Activated CD8-positive, alpha-beta memory T cell treated with anti-CD3 and anti-CD28 coated beads for 48 hours (primary cell): ENCODE measurements at places on chromosomes 12 and 14.

DNA sequence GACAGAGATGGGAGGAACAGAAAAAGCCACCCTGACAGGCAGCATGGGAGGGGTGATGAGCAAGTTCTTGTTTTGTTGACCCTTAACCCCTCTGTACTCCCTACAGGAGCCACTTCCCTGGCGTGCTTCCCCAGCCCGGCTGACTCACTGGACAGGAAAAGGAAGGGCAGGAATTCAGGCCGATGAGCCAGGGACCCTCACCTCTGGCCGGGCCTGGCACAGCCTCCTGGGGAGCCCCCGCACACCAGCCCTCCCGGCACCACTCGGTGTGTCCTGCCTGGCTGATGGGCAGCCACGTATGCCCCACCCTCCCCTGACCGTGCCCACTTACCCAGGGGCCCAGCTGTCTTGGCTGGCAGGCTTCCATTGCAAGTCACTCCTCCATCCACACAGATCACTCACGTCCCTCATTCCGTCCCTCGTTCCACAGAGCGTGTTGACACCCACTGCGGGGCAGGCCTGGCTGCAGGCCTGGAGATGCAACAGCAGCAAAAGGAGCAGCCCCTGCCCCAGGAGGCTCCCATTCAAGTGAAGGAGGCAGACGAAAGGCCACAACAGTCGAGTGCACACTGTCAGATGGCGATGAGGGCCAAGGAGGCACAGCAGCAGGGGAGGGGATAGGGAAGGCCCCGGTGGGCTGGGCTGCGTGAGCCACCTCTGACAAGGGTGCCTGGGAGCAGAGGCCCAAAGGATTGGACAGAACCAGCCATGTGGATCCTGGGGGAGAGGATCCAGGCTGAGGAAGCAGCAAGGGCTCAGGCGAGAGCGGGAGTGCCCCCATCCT lies 19.7 kb upstream of the CD9 start:
- no peak for DNase-seq

- DNase-seq = no peak
Observed at GRCh38 chr12:57735952-57736740, 2.4 kb downstream of the AGAP2 start.

DNA sequence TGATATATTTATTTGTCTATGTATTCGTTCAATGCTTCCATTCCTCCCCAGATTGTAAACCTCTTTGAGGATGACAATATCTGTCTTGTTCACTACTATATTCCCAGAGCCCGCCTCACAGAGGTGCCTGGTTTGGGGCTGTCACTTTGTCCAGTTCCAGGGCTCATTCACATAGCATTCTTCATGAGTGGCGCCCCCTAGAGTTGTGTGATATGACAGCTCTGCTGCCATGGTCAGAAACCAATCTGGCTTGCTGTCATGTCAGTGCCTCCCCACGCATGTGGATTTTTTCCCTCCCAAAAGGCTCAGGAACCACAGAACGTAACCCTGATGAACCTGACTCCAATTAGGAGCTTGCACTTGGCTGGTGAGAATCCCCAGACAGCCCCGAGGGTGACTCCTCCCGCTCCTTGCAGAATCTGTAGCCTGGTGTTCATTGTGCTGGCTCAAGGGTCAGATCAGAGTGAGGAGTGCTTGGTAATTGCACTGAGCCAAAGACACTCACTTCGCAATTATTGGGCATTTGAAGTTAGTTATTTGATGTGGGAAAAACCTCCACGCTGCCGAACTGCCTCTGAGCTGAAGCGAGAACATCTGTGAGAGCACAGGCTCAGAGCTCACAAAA lies 145.5 kb downstream of the PTPN11 start:
- no peak for DNase-seq

GRCh38 chr12:52557476-52557875 lies 4.5 kb upstream of the KRT71 start:
- DNase-seq = no peak

DNA sequence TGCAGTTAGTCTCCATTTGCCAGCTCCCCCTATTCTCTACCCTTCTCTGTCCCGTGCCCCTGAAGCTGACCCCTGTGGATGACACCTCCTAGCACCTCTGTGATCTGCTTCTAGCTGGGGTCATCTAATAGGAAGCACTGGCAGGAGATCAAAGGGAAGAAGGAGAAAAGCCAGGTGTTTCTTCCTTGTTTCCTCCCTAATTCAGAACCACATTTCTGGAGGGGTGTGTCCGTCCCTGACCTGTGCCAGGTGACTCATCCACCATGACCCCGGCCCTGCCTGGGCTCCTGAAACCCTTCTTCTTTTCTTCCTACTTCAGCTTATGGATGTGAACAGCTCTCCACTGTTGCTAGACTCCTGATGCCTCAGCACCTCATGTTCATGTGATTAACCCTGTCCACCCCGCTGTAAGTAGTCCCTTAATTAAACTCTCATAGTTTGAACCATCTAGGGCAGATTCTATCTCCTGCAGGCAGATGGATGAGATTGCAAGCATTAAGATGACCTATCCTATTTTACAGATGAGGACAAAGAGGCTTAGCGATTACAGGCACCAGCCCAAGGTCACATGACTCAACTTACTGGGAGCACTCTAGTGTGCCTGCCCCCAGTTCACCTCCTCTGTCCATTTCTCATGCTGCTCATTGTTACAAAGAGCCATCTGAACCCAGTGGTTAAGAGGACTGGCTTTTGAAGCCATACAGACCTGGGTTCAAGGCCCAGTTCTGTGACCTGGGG lies 770.5 kb downstream of the MED13L start:
- DNase-seq = no peak

- DNase-seq = no peak
Observed at GRCh38 chr14:67733616-67734015, 31.9 kb downstream of the RDH12 start.

DNA sequence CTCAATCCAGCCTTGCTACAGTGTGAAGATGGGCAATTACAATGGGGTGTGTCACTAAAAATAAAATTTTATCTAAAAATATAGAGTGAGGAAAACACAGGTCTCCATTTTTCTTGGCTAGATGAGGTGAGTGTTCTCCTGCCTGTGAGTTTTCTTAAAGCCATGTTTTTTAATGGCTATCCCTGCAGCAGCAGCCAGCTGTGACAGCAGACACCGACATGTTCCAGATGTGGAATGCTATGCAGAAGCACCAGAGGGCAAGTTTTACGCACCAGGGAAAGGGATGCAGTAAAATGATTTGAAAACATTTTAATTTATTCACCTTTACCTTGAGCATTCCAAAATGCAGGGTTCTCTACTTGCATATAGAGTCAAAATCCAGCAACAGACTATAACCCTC lies 577.0 kb upstream of the STXBP6 start:
- no peak for DNase-seq

- DNase-seq = no peak
Observed at GRCh38 chr14:27079716-27080115, 481.9 kb upstream of the NOVA1 start.

GRCh38 chr12:44519931-44520330 lies 356.2 kb downstream of the NELL2 start:
- DNase-seq = no peak

GRCh38 chr14:38257507-38257906 lies 1.6 kb upstream of the CLEC14A start:
- DNase-seq = no peak

- no peak for DNase-seq
Observed at GRCh38 chr12:109987615-109988014, 8.6 kb downstream of the GIT2 start.

GRCh38 chr14:64504897-64505794 lies 576 bp downstream of the ZBTB1 start:
- peak; percentile 54 for DNase-seq

- no peak for DNase-seq
Observed at GRCh38 chr12:12925388-12925787, 26.6 kb downstream of the GPRC5D start.

DNA sequence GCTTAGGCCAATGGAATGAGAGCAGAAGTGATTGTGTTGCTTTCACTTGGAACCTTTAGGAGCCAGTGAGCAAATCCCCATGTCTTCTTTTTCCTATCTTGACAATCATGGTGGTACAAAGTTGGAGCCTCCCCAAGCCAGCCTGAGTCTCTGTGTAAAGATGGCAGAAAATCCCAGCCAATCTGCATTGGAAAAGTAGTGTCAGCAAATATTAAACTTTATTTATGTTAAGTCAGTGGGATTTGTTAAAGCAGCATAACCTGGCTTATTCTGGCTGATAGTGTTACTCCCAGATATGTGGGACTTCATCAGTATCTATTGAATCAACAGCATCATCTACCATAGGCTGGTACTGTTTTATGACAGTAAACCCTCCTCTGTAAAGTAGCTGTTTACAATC lies 2.2 kb upstream of the NUAK1 start:
- DNase-seq = no peak

GRCh38 chr12:111993292-111994150 lies 19.4 kb downstream of the TMEM116 start:
- DNase-seq = no peak

DNA sequence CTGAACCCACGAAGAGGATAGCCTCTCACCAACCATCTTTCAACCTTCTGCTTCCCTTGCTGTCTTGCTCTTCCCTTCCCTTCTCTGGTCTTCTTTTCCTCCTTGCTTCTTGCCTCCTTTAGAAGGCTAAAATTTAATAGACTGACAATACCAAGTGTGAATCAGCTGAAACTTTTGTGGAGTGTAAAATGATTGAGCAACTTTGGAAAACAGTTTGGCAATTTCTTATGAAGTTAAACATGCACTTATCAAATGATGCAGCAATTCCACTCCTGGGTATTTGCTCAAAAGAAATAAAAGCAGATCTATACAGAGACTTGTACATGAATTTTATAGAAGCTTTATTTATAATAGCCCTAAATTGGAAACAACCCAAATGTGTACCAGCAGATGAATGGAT lies 3.3 kb upstream of the KRT86 start:
- no peak for DNase-seq

DNA sequence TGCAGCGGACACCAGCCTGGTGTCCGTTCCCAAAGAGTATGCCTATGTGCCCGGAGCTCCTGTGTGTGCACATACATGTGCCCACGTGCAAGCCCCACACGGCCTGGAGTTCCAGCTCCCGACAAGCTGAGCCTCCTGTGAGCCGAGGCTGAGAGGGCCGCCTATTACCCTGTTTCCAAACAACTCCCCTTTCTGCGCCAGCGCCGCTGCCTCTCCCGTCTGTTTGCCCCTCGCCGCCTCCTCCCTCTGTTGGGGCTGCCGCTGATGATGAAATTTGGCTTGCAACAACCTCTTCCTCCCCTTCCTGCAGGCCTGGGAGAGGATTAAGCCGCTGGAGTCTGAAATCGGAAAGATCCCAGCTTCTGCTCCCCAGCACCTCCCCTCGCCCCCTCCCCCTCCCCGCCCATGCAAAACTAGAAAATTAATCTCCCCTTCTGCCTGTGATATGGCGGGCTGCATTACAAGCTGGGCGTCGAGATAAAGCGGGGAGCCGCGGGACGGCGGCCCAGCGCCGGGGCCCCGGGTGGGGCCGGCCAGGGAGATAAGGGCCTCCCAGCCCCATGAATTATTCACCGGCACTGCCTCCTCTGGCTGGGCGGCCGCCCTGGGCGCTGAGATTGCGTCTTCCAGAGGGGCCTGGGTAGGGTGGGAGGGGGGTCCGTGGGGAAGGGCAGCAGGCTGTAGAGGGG lies 6.8 kb upstream of the ASIC1 start:
- DNase-seq = no peak

DNA sequence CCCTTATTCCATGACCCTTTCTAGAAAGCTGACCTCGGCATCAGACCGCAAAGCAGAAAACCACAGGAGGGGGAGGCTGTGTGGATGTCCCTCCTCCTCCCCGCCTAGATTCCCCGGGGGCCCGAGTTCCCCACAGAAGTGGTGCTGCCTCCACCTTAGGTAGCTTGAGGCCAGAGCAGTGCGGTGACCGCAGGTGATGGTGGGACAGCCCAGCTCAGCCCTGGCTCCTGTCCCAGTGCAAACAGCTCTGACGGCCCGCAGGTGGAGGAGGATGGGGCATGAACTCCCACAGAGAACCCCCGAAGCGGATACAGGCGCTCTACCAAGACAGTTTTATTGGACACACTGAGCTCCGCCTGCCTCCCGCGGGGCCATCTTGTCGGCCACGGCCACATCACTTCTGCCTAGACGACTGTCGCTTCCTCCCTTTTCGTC lies 19.5 kb downstream of the ARL6IP4 start:
- no peak for DNase-seq

DNA sequence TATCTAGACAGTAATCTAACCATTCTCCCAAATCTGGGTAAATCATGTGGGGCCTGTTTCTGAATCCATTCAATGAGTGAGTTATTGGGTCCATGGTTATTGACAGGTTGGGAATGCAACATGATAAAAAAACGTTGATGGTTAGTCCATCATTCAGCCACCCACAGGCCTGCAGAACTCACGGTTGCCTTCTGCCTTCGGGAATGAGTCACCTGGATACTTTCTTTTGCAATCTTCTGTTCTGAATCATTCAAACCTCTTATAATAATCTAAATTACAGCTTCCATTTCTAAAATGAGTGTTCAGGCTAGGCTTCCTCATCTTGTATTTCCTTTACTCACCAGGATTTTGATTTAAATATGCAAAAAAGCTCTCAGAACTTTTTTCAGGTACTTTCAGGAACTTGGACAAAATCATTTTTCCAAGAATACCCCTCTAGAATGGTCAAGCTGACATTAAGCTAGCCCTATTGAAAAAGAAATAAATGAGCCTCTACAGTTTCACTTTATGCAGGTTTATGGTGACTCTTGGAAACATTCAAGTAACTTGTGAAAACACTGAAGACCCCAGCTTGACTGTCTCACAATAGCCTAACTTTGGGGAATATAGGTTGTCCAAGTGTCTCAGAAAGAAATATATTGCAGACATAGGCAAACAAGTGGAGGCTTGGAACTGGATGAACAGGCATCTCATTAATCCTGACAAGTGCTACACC lies 94.4 kb downstream of the KCNK10 start:
- DNase-seq = no peak

DNA sequence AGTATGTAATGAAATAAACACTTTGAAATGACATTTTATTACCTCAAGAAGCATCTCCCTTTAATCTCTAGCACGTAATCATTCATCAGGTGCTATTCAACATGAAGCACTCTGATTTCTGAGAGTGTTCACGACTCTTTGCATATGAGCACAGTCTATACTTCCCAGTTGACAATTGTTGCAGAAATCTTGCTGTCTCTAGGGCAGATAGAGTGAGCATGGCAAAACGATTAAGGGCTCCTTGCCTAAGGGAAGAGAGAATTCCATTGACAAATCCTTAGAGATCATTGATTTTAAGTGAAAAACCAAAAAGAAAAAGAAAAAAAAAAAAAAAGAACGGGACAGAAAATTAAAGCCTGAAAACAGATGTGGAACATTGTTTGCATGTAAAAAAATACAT lies 107.6 kb downstream of the C12orf50 start:
- DNase-seq = no peak

- no peak for DNase-seq
Observed at GRCh38 chr12:122965321-122965751, 927 bp downstream of the ABCB9 start.

GRCh38 chr12:27973487-27973890 lies 956 bp upstream of the PTHLH start:
- no peak for DNase-seq

DNA sequence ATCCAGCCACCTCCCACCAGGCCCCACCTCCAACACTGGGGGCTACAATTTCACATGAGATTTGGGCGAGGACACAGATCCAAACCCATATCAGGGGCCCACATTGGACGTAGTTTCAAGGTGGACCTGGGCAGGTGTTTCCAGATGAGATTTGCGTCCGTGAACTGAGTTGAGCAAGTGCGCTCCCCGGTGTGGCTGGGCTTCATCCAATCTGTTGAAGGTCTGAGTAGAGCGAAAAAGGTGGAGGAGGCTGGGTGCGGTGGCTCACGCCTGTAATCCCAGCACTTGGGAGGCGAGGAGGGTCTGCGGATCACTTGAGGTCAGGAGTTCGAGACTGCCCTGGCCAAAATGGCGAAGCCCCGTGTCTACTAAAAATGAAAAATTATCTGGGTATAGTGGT lies 4.9 kb upstream of the GLT1D1 start:
- DNase-seq = no peak
